Renal cortical epithelial cell (primary cell): ENCODE measurements at places on chromosomes 11 and 22. TPM values are rescaled to one million over a fixed set of nuclear protein-coding genes. Genes with fewer than 3 reads are reported as not detected.

- DNase-seq = no peak
These were observed 96.9 kb downstream of the PDE2A start for GRCh38 chr11:72577271-72577721.

DNA sequence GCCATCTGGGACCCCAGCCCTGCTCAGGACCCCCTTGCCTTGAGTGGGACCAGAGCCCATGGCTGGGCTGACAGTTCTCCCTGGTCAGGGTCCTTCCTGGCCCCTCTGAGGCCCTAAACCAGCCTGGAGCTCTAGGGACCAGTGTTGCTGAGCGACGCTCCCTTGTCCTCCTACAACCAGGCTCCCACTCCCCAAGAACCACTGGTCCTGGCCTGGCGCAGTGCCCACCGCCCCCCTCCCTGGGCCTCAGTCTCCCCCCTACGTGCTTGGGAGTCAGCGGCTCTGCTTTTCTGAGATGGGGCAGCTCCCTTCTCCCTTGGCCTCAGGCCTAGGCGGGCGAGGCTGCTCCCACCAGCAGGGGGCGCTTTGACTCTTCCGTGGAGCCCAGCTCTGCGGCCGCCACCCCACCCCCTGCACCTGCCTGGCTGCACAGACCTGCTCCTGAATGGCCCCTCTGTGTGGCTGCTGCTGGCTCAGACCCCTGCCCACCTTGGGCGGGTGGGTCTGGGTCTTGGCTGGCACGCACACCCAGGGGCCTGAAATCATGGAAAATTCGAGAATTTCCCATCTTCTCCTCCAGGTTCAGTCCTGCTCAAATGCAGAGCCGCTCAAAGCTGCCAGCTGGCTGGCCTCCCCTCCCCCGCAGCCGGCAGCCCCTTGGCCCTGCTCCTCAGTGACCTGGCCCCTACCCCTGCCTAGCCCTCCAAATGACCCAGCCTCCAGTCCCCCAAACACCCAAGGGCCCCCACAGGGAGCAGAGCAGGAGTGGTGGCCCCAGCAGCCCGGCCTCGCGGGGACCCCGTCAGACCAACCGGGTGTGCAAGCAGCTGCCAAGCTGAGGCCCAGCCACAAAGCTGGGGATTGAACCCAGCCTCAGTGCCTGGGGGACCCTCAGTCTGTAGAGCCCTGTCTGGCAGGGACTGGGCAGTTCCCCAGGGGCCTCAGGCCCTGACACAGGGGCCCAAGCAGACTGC lies 9.1 kb downstream of the PRR33 start:
- DNase-seq = peak; percentile 9

GRCh38 chr11:64537876-64538275 lies 53.1 kb upstream of the SLC22A12 start:
- DNase-seq = no peak

DNA sequence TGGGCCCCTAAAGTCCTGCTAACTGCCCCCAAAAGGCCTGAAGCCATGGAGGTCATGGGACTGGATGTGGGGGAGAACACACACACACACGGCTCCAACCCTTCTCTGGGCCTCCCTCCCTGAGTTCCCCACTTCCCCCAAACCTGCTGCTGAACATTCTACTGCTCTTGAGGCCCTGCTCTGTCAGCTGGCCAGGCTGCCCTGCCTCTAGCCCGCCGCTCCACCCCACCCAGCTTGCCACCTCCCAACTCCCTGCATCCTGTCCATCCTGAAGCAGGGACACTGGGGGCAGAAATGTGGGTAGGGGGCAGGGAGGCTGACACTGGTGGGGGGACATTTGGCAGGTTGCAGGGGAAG lies 1.0 kb downstream of the KCNJ4 start:
- no peak for DNase-seq

- no peak for DNase-seq
These were observed 89.4 kb upstream of the THY1 start for GRCh38 chr11:119512369-119512768.

GRCh38 chr11:70191495-70192140 lies 11.5 kb upstream of the FADD start:
- no peak for DNase-seq

DNA sequence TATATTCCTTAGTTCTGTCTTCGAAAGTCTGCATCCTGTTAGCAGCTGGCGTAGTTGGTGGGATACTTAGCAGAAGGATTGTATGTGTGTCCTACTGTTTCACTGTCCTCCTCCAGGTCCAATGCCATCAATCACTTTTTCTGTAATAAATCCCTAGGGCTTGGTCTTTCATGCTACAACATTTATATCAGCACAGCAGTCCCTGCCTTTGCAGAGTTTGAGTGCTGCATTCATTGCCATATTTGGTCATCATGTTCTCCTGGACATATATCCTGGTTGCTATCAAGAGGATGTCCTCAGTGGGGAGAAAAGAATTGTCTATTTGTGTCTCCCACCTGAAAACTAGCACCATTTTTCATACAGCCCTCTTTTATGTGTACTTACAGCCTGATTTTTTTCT lies 67.0 kb downstream of the OR5AK2 start:
- no peak for DNase-seq

DNA sequence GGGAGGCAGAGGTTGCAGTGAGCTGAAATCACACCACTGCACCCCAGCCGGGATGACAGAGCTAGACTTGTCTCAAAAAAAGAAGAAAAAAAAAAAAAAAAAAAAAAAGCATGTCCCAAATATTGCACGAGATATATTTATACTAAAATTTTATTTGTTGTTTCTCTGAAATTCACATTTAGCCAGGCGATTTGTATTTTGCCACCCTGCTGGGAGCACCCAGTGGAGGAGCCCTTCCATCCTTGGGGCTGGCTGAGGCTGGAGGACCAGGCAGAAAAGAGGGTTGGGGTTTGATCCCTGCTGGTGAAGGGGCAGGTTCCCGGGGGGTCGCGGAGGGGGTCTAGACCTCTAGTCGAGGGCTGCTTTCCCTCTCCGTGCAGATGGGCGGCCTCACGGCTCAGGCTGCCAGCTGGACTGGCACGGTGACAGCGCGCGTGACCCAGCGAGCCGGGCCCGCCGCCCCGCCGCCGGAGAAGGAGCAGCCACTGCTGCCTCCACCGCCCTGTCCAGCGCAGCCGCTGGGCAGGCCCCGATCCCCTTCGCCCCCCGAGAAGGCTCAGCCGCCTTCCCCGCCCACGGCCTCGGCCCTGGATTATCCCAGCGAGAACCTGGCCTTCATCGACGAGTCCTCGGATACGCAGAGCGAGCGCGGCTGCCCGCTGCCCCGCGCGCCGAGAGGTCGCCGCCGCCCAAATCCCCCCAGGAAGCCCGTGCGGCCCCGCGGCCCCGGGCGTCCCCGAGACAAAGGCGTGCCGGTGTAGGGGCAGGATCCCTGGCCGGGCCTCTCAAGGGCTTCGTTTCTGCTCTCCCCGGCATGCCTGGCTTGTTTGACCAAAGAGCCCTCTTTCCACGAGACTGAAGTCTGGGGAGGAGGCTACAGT lies 952 bp upstream of the CATSPERZ start:
- no peak for DNase-seq

UPK3A gene
- not detected in 2 replicates for total RNA-seq

DNA sequence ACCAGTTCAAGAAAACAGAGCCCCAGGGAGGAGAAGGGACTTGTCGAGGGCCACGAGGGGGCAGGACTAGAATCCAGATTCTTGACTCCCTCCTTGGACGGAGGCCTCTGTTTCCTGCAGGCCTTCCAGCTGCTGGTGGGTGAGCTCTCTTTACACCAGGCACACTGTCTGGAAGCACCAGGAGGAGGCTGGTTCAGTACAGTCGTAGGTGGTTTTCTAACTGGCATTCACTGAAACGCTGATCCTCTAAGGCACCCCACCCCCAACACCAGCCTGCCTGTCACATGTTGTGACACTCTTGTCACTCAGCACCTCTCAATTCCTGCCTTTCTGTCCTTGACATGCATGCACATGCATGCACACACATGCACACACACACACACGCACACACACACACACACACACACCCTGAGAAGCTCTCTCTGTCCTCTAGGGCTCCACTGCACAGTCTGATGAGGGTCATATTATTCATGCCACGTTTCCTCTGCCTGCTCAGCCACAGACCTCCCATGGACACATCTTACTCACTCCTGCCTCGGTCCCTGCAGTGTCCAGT lies 751 bp downstream of the MS4A10 start:
- DNase-seq = peak; percentile 11
